Stimulated activated CD4-positive, alpha-beta T cell treated with anti-CD3 and anti-CD28 coated beads, Interleukin-1b, Interleukin-23, amount 100 ng/mL, for 48 hours (primary cell): ENCODE measurements at places on chromosomes 2 and 18.
A peak's percentile ranks its signal among the peaks of the same experiment; 100 is the strongest.

- DNase-seq = no peak
Observed at GRCh38 chr2:69966496-69966895, 5.1 kb upstream of the ASPRV1 start.

GRCh38 chr2:119873350-119874315 lies 113.9 kb downstream of the PTPN4 start:
- DNase-seq = no peak

GRCh38 chr2:190679813-190680591 lies 31.1 kb downstream of the NAB1 start:
- peak; percentile 53 for DNase-seq

DNA sequence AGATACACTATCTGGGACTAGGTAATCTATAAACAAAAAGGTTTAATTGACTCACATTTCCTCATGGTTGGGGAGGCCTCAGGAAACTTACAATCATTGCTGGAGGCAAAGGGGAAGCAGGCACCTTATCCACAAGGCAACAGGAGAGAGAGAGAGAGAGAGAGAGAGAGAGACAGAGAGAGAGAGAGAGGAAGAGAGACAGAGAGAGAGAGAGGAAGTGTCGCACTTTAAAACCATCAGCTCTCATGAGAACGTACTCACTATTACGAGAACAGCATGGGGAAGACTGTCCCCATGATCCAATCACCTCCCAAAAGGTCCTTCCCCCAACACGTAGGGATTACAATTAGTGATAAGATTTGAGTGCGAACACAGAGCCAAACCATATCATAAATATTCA lies 253.5 kb upstream of the TRIB2 start:
- DNase-seq = no peak

DNA sequence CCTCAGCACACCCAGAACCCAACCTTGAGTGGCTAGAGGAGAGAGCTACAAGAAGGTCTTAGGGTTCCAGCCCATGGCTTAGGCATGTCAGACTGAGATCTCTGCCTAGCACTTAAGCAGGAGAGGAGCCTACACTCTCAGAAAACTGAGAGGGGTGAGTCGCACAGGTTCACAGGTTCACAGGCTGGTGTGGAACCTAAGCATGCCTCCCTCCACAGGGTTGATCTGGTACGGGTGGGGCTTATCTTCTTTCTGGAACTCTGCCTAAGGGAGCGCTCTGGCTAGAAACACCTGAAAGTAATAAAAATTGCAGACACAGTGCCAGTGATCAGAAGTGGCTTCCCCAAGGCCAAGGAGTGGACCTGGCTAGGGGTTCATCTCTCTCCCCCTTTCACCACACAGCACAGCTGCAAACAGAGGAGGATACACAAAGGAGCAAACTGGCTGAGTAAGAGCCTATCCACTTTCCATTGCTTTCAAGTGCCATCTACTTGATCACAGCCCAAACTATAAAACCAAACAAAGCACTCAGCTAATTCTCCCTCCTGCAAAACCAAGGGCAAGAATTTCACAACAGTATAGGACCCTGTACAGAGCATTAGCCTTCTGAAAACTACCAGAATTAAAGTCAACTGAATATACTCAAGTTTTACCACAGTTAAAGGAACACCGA lies 481.9 kb upstream of the SETBP1 start:
- no peak for DNase-seq

GRCh38 chr2:137172162-137172561 lies 406.8 kb downstream of the THSD7B start:
- DNase-seq = no peak
